ENCODE measurements at places on chromosomes 4 and X.

DNA sequence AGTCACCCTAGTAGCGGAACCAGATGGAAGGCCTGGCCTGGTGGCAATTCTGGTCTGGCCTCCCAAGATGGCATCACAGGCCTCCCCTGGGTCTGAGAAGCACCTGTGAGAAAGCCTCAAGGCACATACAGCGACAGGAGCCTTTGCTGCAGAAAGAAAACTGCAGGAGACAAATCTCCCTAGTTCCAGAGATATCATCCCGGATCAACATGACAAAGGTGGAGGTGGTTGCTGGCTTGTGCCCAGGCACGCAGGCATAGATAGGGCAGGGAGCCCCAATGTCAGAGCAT is 93.6 kb downstream of the BCOR start:
- DNase-seq = no peak

DNA sequence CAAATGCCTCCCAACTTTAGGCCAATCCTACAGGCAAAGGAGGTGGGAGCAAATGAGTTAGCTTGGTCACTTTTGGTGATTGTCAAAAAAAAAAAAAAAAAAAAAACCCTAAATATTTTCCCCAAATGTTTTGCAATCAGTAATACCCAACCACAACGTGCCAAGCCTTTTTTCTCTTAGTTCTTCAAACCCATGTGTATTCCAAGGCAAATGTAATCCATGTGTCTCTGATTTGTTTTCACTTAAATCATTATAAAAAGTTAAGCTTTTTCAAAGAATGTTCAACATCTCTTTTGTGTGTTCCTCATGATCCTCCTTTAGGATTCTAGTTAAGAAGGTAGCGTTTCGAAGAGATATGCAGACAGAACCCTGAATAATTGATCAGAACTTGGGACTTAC is 328.4 kb downstream of the PAPSS1 start:
- peak; percentile 27 for DNase-seq

DNA sequence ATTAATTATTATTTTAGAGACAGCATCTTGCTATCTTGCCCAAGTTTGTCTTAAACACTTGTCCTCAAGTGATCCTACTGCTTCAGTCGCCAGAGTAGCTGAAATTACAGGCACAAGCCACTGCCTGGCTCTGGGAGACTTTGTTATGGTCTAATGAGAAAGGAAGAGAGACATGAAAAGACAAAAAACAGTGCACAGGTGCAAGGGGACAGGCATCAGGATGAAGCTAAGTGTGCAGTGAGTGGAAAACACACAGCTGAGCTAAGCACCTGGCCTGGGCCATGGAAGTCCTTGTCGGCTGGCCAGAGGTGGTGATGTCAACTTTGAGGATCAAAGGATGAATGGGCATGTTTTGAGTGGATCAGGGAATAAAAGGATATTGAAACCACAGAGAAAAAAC is 102.7 kb downstream of the HS3ST1 start:
- DNase-seq = no peak

DNA sequence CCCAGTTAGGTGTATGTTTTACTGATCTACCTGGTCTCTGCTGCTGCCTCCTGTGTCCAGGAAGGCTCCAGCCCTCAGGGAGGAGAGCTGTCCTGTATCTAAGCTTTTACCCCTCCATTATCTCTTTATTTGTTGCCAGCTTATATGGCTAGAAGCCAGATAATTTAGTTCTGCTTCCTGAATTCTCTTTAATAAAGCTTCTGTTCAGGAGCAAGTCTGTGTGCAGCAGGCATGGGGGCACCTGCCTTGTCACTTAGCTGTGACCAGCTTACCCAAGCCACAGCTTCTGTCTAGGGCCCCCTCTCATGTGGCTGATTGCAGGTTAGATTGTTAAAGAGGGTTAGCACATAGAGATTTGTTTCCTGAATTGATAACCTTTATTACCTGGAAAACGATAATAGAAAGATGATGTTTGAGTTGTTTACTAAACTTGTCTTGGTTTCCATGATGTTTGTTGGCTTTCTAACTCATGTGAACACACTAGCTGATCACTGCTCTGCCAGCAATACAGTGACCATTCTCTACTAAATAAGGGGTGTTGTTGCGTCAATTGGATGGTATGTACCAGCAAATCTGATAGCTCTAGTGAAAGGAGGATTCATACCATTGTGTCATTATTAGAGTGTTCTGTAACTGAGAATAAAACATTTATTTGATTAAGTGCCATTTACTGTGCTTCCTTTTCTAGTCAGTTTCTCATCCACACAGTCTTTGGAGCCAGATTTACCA is 189.8 kb upstream of the ANK2 start:
- DNase-seq = no peak

GRCh38 chr4:32102896-32103295 is 1382.7 kb downstream of the PCDH7 start:
- no peak for DNase-seq

GRCh38 chrX:134640914-134641313 is 17.4 kb downstream of the PLAC1 start:
- DNase-seq = no peak

DNA sequence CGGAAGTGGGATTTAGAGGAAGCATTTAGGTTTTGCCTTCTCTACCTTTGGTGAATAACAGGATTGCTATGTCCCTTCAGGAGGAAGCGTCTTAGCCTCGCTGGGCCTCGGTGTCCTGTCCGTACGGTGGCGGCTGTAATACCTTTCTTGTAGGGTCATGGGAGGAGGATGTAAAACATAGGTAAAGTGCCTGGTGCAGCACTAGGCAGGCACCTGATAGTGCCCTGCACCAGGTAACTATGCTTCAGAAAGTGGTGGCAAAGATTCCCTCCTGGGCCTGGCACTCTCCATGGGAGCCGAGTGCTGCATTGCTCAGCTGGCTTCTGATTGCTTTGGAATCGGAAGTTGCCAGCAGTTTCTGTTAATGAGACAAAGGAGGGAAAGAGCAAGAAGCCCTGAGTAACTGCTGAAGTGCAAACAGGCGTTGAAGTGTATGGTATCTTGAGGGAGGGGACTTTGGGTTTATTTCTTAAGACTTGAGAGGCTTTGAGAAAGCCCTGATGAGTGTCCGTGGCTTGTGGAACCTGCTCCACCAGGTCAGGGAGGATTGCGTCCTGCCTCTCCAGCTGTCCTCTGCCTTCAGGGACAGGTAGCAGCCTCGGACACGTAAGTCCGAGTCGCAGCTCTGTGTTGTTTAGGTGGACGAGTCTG is 45.8 kb downstream of the TBC1D14 start:
- no peak for DNase-seq

GRCh38 chr4:137881641-137882040 is 349.3 kb upstream of the PCDH18 start:
- no peak for DNase-seq

- no peak for DNase-seq
Measured at GRCh38 chrX:13996650-13997049, 33.0 kb downstream of the GEMIN8 start.

- no peak for DNase-seq
Measured at GRCh38 chrX:13821738-13822137, 4.8 kb upstream of the GPM6B start.

GRCh38 chr4:6410068-6410467 is 62.3 kb downstream of the PPP2R2C start:
- DNase-seq = no peak

Measured in GM04503 (cell line).